ENCODE measurements at places on chromosomes 7 and 10. TPM values are rescaled to one million over a fixed set of nuclear protein-coding genes. Genes with fewer than 3 reads are reported as not detected.

SEPHS1 gene
- total RNA-seq, result 22.9 TPM

EEPD1 gene
- total RNA-seq, result 13.0 TPM

ZNF804B gene
- not detected for total RNA-seq

TMEM26 gene
- total RNA-seq, result 2.5 TPM

CFAP70 gene
- total RNA-seq, result 2.1 TPM

TDRD1 gene
- not detected for total RNA-seq

MMD2 gene
- not detected for total RNA-seq

SNCG gene
- 69.4 TPM for total RNA-seq

GRID2IP gene
- total RNA-seq, result under 0.01 TPM

C10orf67 gene
- total RNA-seq, result not detected

PAX4 gene
- not detected for total RNA-seq

ZNF365 gene
- total RNA-seq, result 0.94 TPM

CYP2C19 gene
- total RNA-seq, result not detected

TYW1B gene
- 5.8 TPM for total RNA-seq

NPTX2 gene
- total RNA-seq, result under 0.01 TPM

JCAD gene
- total RNA-seq, result 4.3 TPM

Data from bronchial smooth muscle cell (primary cell).